ENCODE measurements at places on chromosomes 2 and 18.

- DNase-seq = no peak
Observed at GRCh38 chr2:210635257-210635656, 78.9 kb downstream of the CPS1 start.

DNA sequence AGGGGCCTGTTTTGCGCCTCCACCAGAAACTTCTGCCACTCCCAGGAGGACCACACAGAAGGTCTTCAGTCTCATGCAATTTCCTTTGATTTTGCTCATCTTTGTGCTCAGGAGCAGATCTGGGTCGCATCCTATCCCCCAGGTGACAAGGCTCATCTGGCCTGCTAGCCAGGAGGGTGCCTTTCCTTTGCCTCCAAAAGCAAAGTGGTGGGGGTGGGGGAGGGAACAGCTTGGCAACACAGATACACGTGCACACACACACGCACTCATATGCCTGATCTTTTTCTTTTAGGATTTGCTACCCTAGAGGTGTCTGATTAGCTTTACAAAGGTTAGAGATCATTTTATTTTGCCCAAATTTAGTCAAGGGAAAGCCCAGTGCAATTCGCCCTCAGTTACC lies 13.8 kb upstream of the SPATA3 start:
- DNase-seq = no peak

GRCh38 chr2:152446213-152446612 lies 111.2 kb downstream of the FMNL2 start:
- DNase-seq = no peak

DNA sequence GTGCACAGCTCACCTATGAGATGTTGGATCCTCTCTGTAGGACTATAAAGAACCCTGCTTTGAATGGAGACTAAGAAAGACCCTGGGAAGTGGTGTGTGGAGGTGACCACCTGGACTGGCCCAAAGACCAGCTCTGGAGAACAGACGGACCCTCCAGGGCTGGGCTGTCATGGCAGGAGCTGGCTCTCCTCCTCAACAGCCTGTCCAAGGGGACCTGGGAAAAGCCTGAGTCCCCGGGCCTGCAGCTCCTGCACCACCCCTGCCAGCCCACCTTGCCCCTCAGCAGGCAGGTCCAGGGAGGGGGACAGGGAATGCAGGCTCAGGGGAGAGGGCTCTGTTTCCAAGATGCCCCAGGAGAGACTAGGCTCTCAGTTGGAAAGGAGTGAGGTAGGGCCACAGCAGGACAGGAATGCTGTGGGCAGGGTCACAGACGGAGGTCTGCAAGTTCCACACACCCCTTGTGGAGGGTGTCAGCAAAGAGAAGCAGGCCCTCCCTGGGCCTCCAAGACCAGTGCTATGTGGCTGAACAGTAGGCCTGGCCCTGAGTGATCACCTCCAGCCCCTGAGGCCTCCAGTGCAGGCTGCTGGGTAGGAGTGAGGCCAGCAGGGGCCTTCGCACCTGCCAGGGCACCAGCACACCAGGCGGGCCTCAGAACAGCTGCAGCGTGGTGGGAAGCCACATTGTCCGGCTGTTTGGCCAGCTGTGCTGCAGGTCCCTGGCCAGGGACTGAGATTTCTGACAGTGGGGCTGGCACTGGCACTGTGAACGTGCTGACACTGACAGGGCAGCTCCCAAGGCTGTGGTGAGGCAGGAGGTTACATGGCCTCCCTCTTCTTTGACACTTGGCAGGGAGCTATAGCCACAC lies 86.4 kb upstream of the OTOS start:
- no peak for DNase-seq

GRCh38 chr2:54590216-54591120 lies 133.0 kb upstream of the EML6 start:
- no peak for DNase-seq

- DNase-seq = no peak
Observed at GRCh38 chr2:100580367-100581276, 17.8 kb downstream of the PDCL3 start.

DNA sequence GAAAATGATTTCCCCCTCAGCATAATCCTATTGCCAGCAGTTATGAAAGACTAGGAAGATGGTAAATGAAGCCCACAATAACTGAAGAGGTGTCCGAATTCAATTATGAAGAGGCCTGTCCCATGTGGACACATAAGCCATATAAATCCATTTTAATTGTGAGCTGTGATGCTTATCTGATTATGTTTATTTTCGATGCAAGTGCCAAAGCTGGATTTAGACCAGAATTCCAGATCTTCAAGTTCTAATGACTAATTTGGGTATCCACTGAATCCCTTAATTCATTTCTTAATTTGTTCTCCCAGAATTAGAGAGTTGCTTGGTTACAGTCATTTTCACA lies 24.5 kb downstream of the SPATS2L start:
- DNase-seq = no peak

- no peak for DNase-seq
Observed at GRCh38 chr2:37154785-37155184, 2.0 kb downstream of the EIF2AK2 start.

DNA sequence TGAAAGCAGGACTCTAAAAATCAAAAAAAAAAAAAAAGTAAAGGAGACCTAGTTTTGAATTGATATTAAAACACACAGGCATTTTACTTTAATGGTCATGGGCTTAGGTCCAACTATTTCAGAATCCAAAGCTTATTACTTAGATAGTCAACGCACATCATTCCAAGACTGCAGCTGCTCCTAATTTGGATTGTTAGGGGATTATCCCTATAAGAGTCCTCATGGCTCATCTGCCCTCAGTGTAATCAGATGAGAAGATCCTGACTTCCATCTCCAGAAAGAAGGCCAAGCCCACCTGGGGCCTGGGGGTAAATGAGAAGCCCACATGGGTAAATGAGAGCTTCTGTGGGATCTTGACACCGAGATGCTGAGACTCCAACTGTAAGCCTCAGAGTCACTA lies 424.2 kb downstream of the NRXN1 start:
- DNase-seq = no peak

DNA sequence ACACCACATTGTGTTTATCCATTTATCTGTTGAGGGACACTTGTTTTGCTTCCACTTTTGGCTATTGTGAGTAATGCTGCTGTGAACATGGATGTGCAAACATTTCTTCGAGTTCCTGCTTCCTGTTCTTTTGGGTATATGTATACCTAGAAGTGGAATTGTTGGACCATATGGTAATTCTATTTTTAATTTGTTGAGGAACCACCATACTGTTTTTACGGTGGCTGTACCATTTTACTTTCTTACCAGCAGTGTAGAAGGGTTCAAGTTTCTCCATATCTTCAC lies 23.1 kb downstream of the ANXA4 start:
- DNase-seq = no peak

DNA sequence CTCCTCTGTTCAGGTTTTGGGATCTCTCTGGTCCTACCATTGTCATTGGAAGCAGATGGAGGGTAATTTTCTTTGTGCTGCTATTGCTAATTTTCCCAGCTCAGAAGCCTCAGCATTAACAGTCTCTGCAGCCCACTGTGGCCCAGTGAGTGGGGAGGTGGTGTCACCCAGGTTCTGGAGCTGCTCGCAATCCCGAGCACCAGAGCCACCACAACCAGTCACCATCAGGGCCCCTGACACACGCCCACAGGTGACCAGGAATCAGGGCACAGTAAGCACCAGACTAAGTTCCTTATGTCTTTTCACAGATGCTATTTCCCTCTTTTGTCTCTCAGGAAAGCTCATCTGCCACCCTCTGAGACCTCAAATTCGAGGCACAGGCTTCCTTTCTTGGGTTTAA lies 87.9 kb downstream of the SEPTIN10 start:
- no peak for DNase-seq

DNA sequence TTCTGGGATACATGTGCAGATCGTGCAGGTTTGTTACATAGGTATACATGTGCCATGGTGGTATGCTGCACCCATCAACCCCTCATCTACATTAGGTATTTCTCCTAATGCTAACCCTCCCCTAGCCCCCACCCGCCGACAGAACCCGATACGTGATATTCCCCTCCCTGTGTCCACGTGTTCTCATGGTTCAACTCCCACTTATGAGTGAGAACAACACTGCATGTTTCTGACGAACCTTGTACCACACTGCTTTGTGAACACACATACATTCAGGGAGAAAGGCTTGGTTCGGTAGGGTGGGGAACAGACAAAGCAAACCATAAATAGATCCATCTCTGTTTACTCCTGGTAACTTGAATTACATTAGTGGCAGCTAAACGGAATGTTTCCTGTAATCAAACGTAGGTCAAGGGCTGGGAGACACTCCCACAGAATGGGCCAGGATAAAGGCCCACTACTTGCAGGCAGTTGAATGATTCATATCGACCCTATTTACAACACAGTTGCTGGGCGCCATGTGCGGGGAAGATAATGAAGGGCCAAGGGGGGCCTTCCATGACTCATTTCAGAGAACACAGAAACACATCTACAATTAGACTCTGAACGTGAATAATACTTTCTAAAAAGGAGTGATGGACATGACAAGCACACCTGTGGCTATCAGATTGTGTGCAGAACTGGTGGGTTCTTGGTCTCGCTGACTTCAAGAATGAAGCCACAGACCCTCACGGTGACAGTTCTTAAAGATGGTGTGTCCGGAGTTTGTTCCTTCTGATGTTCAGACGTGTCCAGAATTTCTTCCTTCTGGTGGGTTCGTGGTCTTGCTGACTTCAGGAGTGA lies 56.8 kb upstream of the KIDINS220 start:
- DNase-seq = no peak

DNA sequence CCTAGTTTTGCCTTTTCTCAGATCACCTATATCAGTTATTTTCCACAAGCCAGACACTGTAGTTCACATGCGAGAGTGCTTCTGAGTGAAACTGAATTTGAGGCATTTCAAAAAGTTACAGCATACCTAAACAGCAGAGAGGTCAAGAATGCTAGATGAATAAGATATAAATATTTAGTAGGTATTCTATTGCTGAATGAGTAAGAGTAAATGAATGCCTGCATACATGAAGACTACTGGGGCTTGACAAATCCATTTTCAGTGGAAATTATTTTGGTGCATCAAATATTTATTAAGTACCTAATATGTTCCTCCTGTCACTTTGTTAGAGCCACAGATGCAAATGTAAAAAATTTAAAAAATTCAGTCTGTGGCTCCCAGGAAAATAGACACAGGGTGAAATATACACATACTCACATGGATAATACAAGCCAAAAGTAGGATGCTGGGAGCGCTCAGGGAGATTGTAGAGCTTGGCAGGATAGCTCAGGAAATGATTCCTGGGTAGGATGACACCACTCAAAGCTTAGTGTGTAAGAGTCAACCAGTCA lies 27.6 kb upstream of the CDC42EP3 start:
- DNase-seq = no peak

DNA sequence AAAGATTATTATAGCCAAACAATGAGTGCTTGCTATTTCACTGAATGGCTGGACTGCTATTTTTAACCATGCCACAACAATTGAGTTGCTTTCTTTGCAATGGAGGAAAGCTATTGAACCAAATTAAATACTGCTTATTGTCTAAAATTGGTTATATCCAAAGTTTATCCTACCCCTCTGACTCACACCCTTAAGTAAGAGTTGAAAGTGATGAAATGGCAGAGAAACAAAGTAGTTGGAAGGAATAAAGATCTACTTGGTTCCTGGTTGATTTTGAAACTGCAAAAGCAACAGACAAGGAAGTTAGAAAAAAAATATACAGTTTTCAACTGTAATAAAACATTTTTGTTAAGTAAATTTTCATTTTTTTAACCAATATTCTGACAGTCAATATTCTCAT lies 47.5 kb downstream of the EML4 start:
- peak; percentile 35 for DNase-seq

- no peak for DNase-seq
Observed at GRCh38 chr18:63578357-63578958, 8.7 kb upstream of the SERPINB13 start.

DNA sequence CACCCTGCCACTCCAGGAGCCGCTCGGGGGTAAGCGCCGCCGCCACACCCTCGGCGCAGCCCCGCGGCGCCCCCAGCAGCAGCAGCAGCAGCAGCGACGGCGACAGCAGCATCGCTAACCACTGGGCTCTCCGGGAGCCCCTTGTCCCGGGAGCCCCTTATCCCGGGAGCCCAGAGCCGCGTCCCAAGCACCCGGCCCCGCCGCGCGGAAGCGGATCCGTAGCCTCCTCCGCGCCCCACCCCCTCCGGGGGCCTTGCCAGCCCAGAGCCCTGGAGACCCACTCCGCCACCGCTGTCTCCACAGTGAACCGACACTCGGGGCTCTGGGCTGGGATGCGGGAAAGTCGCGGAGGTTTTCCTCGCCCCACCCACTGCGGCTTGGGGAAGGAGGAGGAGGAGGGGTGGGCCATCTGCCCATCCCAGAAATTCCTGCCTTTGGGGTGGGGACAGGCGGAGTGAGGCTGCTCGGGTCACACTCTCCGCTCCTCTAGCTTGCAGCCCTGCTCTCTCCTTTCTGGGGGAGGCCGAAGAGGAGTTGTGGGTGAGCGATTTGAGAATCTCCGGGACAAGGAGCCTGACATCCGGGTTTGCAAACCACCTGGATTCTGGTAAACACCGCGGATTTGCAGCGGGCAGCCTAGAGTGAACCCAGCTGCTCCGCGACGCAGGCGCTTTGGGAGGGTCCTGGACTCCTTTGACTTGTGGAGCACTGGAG lies at the start of gene PLA2R1:
Gene PLA2R1 (minus strand): TSS at position 324 of the 714 bp plus-strand sequence. CDS start 212 bp downstream, at position 112.
- peak; percentile 23 for DNase-seq

DNA sequence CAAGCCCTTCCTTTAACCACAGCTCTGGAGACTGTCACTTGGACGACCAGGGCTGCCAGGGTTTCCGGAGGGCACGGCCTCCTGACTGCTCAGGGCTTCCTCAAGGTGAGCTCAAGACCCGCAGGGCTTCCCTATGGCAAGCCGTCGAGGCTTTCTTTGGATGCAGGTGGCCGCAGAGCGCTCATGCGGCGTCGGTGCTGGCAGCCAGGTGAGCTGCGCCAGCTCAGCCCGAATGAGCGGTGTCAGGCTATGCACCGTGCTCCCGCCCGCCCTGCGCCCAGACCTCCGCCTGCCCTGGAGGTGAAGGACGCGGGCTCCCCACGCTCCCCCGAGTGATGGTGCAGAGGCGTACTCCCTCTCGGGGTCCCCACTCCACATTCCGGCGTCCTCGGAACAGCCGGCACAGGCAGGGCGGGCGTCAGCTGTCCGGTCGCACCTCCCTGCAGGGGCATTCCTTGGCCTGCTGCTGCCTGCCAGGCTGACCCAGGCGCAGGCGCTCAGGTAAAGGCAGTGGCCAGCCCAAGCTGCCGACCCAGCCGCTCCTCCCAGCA lies 20.8 kb upstream of the TUBB6 start:
- no peak for DNase-seq

- DNase-seq = no peak
Observed at GRCh38 chr2:36277881-36278523, 77.6 kb upstream of the CRIM1 start.

DNA sequence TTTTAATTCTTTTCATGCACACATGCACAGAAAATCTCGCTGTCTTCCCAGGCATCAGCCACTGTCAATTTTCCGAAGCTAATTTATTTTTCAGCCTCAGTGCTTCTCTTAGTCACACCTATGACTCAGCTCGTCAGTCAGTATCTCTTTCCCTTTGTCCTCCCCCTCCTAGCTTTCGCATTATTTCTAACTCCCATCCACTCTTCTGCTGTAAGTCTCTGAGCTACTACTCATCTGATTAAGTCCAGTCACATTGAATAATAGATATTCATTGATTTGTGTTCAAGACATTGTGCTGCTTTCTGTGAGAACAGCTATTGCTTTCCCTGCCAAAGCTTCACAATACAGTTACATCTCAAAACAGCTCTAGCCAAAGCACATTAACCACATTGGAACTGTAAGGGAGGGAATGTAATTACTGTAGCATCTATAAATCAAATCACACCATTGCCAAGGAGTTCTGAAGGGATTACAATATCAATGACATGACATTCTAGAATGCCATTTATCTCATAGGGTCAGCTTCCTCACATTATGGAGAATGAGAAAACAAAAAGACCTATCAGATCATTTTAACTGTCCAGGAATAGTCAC lies 89.4 kb downstream of the SCN3A start:
- DNase-seq = no peak
